ENCODE measurements at places on chromosomes 2 and 18.

- DNase-seq, result no peak
These were observed 114.0 kb upstream of the DDX18 start for GRCh38 chr2:117700471-117700870.

- DNase-seq, result no peak
These were observed 171.2 kb downstream of the SPAG16 start for GRCh38 chr2:213455316-213456008.

GRCh38 chr2:67702284-67702683, 305.2 kb downstream of the ETAA1 start:
- no peak for DNase-seq

- no peak for DNase-seq
These were observed 64.8 kb downstream of the ATF2 start for GRCh38 chr2:175103191-175103590.

- DNase-seq, result no peak
These were observed 103.7 kb upstream of the NABP1 start for GRCh38 chr2:191574232-191574631.

DNA sequence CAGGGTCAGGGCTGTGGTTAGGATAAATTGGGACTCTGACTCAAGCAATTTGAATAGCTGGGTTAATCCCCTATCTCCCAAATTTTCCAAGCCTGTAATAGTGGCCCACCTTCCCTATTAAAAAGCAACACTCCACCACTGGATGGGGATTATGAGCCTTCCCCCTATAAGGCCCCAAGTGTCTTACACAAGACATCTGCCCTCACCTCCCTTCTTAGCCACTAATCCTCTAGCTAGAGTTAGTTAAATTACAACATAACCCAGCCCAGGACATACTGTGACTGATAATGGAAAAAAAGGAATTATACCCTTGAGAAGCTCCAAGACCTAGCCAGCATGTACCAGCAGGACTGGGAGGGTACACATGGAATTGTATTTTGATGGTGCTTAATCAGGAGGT, 190.4 kb downstream of the NRP2 start:
- no peak for DNase-seq

DNA sequence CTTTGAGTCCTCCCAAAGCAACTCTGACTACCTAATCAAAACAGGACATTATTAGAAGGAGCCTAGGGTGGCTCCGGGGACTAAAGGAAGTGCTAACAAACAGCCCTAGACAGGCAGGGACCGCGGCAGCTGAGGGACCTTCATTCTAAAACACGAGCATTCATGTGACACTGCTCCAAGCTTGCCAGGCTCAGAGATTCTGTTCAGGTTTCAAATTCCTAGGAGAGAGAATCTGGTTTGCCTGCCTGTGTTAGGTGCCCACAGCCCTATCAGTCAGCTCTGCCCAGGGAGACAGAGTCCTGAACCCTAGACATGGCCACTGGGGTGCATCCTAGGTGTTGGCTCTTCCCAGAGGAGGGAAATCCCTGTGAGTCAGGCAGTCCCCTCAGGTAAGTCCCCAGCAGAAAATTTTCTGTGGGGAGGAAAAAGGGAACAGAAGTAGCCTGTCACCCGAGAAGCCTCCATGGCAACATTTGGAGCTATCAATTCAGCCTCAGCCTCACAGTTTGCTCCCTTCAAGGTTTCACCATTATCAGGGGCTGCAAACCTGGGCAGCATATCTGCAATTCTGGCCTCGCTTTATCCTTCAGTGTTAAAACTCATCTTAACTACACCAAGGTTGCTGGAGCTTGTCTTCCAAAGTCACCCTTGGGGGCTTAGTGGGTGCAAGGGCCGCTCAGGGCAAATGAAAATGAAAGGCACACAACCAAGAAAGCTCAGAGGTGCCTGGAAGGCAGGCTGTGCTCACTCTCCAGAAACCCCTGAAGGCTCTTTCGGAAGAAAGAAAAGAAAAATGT, 28.6 kb downstream of the PCBP1 start:
- DNase-seq, result peak; percentile 29

DNA sequence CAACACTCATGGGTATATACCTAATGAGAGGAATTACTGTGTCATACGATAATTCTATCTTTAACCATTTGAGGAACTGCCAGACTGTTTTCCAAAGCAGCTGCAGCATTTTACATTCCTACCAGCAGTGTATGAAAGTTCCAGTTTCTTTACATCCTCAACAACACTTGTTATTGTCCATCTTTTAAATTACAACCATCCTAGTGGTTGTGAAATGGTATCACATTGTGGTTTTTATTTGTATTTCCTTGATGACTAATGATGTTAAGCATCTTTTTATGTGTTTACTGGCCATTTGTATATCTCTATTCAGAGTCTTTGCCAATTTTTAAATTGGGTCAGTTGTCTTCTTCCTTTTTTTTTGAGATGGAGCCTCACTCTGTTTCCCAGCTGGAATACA, 4.0 kb upstream of the CKAP2L start:
- no peak for DNase-seq

DNA sequence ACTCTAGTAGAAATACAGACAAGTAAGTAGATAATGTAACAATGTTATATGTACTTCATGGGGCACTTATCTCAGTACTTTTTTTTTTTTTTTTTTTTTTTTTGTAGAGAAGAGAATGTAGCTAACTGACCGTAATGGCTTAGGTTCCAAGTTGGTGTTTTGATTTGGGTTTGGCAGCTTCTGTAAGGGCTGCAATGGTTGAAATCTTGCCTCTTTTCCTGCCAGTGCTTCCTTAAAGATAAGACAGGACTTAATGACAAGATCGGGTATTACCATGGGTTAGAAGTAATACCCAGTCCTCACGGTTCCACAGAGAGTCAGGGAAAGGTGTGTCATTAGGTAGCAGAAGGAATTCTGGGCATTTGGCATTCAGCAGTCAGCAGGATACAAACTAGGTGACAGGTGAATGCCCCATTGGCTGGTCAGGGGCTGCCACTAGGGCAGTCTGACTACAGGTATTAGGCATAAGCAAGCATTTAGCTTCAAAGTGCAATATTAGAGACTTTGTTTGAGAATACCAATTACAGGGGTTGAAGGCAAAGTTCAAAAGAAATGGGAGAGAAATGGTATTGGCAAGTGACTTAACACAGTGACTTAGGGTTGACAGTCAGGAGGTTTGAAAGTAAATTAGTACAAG, 189.4 kb upstream of the RND3 start:
- DNase-seq, result no peak

- DNase-seq, result no peak
These were observed 87.8 kb upstream of the ASB18 start for GRCh38 chr2:236351966-236352525.

GRCh38 chr2:19577723-19578122, 219.3 kb upstream of the OSR1 start:
- no peak for DNase-seq
